ENCODE measurements at places on chromosomes 12 and 14.

GRCh38 chr12:123369229-123369628 is 4.6 kb upstream of the SBNO1 start:
- no peak for DNase-seq

- no peak for DNase-seq
These were observed 9.2 kb downstream of the HIF1A start for GRCh38 chr14:61704554-61704953.

DNA sequence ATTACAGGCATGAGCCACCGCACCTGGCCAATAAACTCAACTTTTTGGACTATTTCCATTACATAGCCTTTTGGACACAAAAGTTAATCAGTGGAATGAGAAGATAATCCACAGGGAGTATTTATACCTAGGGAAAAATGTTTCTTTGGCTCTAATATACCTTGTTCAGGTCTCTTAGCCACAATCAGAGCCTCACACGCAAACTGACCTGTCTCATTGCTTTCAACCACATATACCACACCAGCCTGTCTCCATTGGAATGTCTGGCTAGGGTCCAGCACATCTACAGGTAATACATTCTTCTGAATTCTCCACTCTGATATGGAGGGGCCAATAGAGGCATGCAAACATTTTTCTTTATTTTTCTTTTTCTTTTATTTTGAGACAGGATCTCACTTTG is 3.8 kb upstream of the RBMS2 start:
- no peak for DNase-seq

- no peak for DNase-seq
These were observed 151.8 kb upstream of the FKBP4 start for GRCh38 chr12:2642896-2643425.

DNA sequence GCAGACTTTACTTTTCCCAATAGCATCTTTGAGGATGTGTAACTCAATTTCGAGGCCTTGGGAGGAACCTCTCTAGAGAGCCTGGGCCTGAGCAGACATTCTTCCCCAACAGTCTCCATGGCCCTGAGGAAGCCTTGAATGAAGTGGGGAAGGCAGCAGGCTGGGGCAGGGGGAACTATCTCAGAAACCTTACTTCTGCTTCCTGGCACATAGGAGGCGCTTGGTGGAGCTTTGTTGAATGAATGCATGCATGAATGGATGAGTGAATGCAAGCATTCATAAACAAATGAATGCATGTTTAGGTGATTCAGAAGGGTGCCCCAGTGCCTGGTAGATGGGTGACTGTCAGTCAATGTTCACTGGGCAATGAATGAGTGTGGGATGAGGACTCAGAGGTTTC is 58.3 kb downstream of the GALNT16 start:
- DNase-seq, result no peak

DNA sequence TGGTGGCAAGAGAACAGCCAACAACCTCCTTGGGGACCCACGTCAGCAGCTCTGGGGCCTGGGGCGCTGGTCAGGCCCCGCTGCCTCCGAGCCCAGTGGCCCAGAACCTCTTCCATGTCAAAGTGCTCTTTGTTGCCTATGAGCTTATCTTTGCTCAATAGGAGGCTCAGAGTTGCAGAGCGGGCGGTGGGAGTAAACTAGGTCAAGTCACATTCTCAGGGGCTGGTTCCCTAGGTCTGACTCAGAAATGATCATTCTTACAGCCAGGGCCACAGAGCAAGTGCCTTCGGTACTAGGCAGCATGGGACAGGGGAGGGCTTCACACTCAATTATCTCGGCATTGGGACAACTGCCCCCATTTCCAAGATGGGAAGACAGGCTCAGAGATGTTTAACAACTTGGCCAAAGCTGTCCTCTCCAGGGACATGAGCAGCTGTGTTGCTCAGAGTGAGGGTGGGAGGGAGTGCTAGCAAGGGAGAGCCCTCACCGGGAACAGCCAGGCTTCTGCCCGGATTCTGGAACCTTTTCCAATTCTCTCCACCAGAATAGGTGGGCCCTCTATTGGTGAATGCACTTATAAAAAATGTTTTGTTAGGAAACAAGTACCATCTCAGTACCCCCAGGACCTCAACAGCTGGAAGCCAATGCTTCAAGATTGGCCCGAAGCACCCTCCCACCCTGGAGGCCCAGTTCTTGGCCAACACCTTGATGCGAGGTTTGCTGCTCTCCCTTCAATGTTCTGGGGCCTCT is 11.9 kb downstream of the SLC25A29 start:
- DNase-seq, result no peak

DNA sequence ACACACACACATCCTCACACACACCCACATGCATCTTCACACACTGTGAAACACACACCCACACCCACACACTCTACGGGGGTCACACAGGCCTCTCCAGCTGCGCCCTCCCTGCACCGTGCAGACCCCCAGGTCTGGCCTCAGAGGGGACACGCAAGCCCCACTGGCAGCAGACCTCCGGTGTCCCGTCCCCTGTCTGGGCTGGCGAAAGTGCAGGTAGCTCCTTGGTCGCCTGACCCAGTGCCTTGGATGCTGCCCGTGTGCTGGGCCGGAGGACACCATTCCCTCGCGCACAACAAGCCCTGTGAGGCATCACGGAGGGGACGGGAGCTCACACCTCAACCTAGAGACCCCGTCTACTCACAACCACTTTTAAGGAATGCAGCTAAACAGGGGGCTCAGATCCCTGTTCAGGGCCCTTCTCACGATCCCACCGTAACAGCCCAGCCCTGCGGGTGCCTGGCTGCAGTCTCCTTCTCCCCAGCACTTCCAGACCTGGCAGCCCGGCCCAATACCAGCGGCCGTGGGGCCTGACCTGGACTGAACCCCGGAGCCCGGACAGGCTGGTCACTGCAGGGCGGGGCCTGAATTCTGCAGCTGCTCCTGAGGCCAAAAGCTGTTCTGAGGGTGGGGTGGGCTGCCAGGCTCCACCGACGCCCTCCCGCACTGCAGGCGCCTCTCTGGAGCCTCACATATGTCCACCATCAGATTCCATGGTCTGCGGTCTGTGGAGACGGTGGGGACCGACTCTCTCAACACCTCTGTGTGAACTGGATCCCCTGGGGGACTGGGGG is 42.1 kb upstream of the FZD10 start:
- DNase-seq, result no peak

GRCh38 chr12:25840678-25841465 is 117.6 kb upstream of the RASSF8 start:
- no peak for DNase-seq

DNA sequence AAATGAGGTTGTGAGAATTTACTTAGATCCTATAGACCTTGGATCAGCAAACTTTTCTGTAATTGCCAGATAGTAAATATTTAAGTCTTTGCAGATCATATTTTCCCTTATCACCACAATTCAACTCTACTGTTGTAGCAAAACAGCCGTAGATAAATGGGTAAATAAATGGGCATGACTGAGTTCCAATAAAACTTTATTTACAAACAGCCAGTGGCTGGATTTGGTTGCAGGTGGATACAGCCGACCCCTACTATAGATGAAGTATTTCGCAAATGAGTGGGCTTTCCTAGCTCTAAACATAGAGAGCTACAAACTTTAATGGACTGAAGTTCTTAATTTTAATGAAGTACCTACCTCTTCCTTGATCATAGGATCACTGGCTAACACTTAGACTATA is 100.7 kb downstream of the GPATCH2L start:
- DNase-seq, result no peak

GRCh38 chr12:4322726-4323125 is 1.7 kb downstream of the TIGAR start:
- no peak for DNase-seq

GRCh38 chr12:1466481-1467154 is 127.8 kb downstream of the FBXL14 start:
- DNase-seq, result no peak

DNA sequence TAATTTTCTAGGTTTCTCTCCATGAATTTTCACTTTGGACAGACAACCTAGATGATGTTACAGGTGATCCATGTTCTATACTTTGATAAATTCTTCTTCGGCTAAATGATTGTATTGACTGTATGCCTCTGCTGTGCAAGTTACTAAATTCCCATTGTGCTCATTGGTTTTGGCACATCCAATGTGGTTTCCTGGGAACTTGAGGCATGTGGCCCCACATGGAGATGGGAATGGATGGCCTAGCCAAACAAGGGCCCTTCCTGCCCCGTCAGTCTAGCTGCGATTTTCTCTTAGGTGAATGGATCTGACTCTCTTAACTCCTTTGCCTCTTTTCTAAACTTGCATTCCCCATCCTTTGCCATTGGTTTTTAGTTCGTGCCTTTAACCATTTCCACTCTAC is 186.2 kb downstream of the PELI2 start:
- no peak for DNase-seq

- DNase-seq, result no peak
These were observed 3.7 kb upstream of the FAIM2 start for GRCh38 chr12:49907352-49907751.

GRCh38 chr14:67018720-67019119 is 170.5 kb upstream of the GARIN2 start:
- DNase-seq, result no peak

All from ureter (tissue), 1 donor.